ENCODE measurements at places on chromosomes 5 and 9. TPM values are rescaled to one million over a fixed set of nuclear protein-coding genes. Genes with fewer than 3 reads are reported as not detected.

Gene CERCAM
- total RNA-seq, result 4.1 TPM

Gene SNCB
- total RNA-seq, result not detected

Gene MYORG
- 2.4 TPM for total RNA-seq

Gene DPP7
- total RNA-seq, result 157 TPM

Gene PARP8
- 24.5 TPM for total RNA-seq

Gene SLC25A25
- total RNA-seq, result 15.5 TPM

Gene RNF180
- 7.4 TPM for total RNA-seq

Gene CDH9
- total RNA-seq, result not detected

Gene CAMK2A
- total RNA-seq, result not detected

Gene SPATA31E1
- total RNA-seq, result not detected

Gene F12
- total RNA-seq, result 16.5 TPM

Gene OSMR
- 86.1 TPM for total RNA-seq

Gene CLPTM1L
- total RNA-seq, result 116 TPM

Gene TMEM215
- not detected for total RNA-seq

Gene FAM81B
- not detected for total RNA-seq

Gene CMYA5
- 0.61 TPM for total RNA-seq

Gene IPO11
- total RNA-seq, result 36.6 TPM

Gene LCN15
- total RNA-seq, result not detected

Gene SPAAR
- total RNA-seq, result 0.72 TPM

Gene ANKRD31
- 0.56 TPM for total RNA-seq

Gene BARHL1
- total RNA-seq, result not detected

Gene IFNB1
- not detected for total RNA-seq

Gene LYSMD3
- total RNA-seq, result 27.4 TPM

Gene MEIKIN
- total RNA-seq, result not detected

Gene PTGER4
- 2.5 TPM for total RNA-seq

Gene LCNL1
- total RNA-seq, result not detected

Gene STKLD1
- 1.3 TPM for total RNA-seq

Data from MCF 10A (cell line).